ENCODE measurements at places on chromosomes 12 and 14.
A peak's percentile ranks its signal among the peaks of the same experiment; 100 is the strongest.

GRCh38 chr12:89845366-89845765, 136.7 kb upstream of the ATP2B1 start:
- no peak for DNase-seq

DNA sequence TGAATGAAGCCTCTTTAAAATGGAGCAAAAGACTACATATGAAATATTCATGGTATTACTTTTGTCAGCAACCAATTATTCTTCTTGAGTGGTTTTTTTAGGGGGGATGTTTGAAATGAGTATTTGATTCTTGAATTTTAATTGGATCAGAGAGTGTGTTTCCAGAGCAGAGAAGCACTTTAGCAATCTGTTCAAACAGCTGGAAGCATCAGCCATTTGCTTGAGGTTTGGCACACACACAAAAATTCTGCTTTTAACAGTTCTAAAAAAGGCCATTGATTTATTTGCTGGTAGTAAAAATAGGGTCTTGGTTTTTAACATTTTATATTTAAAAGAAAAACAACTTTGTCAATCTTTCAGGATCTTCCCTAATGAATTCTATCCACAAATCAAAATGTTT, 292.7 kb downstream of the LRFN5 start:
- peak; percentile 83 for DNase-seq

- no peak for DNase-seq
Measured at GRCh38 chr12:52631676-52632459, 13.5 kb upstream of the KRT73 start.

DNA sequence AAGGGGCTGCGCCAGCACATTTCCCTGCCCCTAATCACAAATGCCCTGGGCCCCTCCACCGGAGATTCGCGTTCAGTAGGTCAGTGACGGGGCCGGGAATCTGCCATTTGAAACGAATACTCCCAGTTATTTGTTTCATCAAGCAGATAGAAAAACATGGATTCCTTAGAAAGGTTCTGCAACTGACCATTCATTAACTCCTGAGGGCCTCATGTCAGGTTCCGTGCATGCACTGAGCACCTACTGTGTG, 25.6 kb upstream of the UBC start:
- no peak for DNase-seq

- DNase-seq: no peak
Measured at GRCh38 chr12:123278101-123278627, 6.5 kb upstream of the CDK2AP1 start.

DNA sequence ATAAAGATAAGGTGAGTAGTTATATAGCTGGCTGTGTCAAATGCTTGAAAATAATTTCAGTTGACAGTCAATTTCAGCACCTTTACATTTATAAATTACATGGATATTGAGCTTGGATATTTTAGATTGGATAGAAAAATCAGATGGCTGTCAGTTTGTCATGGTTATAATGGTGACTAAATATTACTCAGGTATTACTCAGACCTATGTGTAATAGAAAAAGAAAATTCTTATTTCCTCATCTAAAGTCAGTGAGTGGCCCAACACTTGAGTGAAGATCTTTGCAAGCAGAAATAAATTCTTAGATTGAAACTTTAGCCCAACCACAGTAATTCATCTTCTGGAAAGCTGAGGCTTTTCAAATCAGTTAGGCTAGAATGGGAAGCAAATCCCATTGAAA, 354.4 kb downstream of the NAV3 start:
- DNase-seq: no peak

GRCh38 chr14:94099006-94099405, 11.5 kb upstream of the IFI27 start:
- no peak for DNase-seq

GRCh38 chr14:51676549-51676948, 24.8 kb downstream of the FRMD6 start:
- no peak for DNase-seq

Measured in NCI-H345 (cell line).